Choroid plexus epithelial cell (primary cell): ENCODE measurements at places on chromosomes 2 and 18.
A peak's percentile ranks its signal among the peaks of the same experiment; 100 is the strongest.

- peak; percentile 88 for DNase-seq
Measured at GRCh38 chr2:72694715-72695496, 130.9 kb downstream of the EXOC6B start.

DNA sequence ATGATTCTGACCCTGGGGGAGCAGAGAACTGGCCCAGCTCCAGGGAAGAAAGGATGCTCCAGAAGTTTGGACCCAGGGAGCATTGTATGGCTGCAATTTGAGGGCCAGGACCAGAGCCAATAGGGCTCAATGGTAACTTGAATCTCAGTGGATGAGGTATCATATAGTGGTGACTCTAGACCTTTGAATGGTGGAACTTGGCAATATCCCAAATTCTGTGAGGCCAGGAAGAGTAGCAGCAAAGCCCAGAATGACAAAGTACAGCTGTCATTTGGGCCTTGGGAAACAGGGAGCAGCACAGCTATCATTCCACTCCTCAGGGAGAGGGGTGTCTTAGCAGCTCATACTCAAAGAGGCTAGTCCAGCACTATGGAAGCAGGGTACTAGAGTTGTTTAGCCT, 332.9 kb upstream of the RBMS1 start:
- DNase-seq, result peak; percentile 6

GRCh38 chr2:143117225-143117624, 12.0 kb upstream of the ARHGAP15 start:
- DNase-seq, result no peak

- DNase-seq, result no peak
Measured at GRCh38 chr2:223513771-223514455, 88.2 kb downstream of the SCG2 start.

DNA sequence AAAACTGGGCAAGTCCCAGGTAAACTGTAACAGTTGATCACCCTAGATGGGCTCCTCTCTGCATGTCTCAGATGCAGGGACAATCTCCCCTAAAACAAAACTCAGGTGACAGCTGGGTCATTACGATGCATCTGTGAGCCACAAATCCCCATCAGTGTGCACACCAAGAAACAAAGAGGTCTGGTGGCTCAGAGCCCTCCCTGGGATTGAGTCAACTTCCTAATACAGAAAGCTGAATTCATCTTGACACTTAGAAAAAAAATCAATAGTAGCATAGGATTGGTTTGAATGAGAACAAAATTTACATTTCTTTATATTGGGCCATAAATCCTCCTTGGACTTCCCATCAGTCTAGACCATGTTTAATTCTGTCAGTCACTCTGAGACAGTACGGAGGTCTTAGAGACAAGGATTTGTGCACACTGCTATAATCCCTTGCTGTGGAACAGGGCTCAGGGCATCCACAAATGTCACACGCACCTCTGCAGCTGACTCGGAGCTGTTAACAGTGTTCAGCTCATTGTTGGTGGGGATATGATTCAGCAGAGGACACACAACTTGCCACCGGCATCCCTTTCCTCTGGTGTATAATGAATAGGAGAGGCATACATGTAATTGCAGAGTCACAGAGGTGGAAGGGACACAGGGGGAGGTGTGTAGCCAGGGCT, 44.5 kb upstream of the DAPL1 start:
- DNase-seq, result no peak

- no peak for DNase-seq
Measured at GRCh38 chr2:240375024-240375645, 60.3 kb upstream of the GPC1 start.

- DNase-seq, result peak; percentile 12
Measured at GRCh38 chr2:56687169-56687568, 503.4 kb downstream of the CCDC85A start.

DNA sequence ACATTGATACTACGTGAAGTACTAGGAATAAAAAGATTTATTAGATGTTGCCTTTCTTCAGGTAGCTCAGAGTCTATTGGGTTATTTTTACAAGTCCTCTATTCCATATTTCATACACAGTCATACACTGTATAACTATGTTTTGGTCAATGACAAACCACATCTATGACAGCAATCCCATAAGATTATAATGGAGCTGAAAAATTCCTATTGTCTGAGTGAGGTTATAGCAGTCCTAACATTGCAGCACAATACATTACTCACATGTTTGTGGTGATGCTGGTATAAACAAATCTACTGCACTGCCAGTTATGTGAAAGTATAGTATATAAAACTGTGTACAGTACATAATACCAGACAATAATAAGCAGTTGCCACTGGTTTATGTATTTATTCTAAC, 595.1 kb downstream of the MBD2 start:
- DNase-seq, result no peak
